ENCODE measurements at places on chromosomes 2 and 18. TPM values are rescaled to one million over a fixed set of nuclear protein-coding genes. Genes with fewer than 3 reads are reported as not detected.

Gene MYO5B
- 1.4 TPM for total RNA-seq

DNA sequence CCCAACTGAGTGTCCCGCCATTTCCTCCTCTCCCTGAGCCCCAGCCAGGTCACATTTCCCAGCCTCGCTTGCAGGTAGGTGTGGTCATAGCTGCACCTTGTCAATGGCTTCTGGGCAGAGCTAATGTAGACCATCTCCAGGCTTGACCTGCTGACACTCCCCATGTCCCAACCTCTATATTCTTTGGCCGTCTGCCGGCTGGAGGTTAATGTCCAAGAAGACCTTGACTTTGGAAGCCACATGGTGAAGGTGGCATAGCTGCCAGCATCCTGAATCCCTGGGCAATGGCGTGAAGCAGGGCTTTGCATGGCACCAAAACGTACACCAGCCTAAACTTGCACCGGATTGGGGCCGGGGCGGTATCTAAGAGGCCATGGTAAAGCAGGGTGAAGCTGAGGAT is 88.3 kb downstream of the SPP2 start:
- DNase-seq = no peak

DNA sequence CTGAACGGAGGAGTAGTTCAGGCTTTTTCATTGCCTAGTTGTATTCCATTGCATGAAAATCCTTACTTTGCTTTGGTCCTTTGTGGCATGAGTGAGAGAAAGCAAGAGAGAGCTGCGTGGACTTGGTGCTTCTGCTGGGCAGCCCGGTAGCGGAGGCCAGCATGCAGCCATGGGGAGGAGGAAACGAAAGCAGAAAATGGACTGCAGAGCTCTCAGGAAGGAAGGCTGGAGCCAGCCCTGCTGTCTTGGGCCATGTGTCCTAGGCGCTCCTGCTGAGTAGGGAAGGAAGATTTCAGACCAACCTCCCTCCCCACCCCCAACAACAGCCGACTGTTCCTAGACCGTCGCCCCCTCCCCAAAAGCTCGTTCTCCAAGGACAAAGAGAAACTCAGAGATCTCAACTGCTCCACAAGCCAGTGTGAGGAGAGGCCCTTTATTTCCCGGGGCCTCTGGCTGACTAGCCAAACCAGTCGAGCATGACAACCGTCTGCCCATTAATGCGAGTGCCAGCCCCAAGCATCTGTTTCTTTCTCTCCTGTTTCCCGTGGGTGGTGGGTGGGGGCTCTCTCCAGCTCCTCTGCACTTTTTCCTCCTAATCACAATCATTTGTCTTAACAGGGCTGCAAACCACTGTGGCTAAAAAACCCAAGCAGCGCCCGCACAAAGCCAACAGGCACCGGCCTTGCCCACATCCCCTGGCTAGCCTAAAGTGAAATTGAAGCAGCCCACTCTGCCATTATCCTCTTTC is 66.8 kb upstream of the FZD7 start:
- no peak for DNase-seq

Gene SLC4A5
- total RNA-seq = 5.3 TPM

GRCh38 chr2:66834859-66835258 is 399.9 kb downstream of the MEIS1 start:
- DNase-seq = no peak

DNA sequence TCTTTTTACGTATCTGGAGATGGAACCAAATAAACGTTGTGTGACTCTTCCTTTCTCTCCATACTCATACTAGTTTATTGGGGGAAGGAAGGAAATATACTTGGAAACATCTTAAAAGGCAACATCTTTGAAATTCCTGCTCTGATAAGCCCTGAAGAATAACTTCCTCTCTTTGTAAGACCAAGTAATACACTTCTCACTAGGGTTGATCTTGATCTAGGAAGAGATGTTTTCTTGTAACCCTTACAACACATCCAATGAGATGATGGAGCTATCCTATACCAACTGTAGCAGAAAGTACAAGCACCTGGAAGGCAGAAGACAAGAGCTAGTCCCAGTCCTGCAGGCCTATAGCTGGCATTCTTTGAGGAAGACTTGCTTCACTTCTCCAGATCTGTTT is 2.0 kb downstream of the ANKRD44 start:
- no peak for DNase-seq

DNA sequence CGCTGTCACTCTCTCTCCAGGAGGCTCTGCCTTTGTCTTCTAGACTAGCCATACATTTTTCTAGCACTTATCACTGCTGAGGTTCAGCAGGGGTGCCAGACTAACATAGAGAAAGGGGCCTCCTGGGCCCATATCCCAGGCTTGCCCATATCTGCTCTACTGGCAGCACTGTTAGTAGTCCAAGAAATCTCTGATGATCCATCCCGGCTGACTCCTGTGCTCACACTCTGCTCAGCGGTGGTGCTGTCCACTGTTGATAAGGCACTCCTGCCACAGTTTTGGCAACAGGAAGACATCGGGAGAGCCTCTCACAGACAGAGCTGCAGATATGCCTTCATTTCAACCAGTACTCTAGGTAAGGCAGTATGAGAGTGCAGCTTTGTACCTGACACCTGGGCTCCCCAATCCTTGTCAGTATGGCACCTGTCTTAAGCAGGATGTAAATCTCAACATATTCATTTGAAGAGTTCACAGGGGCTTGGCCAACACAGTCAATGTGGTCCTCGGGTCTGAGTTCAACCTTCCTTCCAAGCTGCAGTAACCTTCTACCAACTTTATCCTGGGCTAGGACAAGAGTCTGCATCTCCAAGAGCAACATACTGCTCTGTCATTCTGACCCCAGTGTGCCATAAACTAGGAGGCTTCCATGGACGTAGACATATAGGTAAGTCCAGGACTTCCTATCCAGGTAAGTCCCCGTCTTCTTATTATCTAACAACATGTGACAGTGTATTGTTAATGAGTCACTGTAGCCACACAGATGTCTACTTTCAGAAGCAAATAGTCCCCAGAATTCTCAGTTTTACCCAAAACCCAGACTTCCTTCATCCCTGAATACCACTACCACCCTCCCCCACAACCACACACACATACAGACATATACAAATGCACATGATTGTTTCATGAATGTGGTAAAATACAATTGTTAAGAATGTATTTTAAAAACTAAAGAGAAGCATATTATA is 16.2 kb downstream of the KLF7 start:
- DNase-seq = peak; percentile 76

Gene EIF5B
- 62.5 TPM for total RNA-seq

- DNase-seq = no peak
Measured at GRCh38 chr2:29117636-29118303, 2.6 kb downstream of the CLIP4 start.

Gene SERPINB10
- not detected for total RNA-seq

DNA sequence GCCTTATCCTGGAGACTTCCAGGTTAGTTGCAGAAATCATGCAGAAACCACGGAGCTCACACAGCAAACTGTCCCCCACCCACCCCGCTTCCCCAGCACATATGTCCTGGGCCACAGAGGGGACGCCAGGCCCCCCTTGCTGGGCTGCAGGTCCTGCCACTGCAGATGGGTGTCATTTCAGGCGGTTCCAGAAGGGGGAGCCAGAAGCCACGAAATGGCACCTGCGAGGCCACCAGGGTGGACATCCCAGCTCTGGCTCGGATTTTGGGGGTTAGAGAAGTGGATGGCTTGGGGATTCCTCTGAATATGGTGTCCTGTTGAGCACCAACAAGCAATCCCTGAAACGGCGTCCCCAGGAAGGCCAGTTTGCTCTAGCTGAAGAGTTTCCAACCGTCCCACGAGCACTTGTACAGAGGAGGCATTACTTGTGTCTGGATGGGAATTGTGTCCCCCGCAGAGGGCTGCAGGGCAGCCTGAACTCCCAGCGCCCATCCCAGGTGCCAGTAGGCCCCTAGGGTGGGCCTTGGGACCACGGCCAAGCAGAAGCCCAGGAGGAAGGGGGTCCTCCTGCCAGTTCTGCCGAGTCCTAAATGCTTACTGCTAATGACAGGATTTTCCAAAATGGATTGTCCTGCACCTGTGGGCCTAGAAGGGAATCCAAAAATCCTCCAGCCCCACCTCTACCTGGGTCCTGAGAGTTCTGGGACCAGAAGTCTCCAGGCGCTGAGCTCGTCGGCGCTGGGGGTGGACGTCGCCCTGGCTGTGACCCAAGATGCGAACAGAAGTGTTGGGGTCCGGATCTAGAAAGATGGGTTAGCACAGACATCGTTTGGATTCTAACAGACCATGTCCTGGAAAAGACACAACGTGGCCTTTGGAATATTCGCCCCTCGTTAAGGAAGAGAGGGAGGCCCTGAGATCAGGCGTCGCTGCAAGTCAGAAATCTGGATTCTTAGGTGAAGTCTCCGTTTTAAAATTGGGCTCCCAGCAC is 14.6 kb upstream of the NFATC1 start:
- DNase-seq = peak; percentile 88

Gene ZNF892
- 4.8 TPM for total RNA-seq

DNA sequence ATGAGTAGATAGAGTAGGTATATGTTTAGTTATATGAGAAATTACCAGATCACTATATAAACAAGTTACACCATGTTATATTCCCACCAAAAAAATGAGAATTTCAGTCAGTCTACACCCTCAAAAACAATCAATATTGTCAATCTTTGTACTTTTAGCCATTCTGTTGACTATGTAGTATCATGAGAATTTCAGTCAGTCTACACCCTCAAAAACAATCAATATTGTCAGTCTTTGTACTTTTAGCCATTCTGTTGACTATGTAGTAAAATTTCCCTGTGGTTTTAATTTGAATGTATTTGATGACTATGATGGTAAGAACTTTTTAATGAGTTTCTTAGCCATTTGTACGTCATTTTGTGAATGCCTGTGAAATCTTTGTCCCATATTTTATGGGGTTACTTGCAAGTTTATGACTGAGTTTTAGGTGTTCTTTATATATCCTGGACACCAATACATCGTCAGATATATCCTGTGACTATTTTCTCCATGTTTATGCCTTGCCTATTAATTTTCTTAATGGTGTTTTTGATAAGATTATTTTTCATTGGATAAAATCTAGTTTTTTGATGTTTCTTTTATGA is 528.4 kb upstream of the SPHKAP start:
- no peak for DNase-seq

DNA sequence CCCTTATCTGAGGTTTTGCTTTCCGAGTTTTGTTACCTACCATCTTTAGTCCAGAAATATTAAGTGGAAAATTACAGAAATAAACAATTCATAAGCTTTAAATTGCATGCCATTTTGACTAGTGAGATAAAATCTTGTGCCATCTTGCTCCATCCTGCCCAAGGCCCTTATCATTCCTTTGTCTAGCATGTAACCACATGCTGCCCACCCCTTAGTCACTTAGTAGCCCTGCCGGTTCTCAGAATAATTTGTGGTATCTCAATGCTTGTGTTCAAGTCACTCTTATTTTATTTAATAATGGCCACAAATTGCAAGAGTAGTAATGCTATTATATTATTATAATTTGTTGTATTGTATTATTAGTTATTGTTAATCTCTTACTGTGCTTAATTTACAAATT is 36.8 kb upstream of the VPS54 start:
- DNase-seq = no peak

- no peak for DNase-seq
Measured at GRCh38 chr2:146730882-146731281, 1113.9 kb upstream of the ACVR2A start.

- no peak for DNase-seq
Measured at GRCh38 chr2:219522111-219523030, 8.1 kb downstream of the ASIC4 start.

- no peak for DNase-seq
Measured at GRCh38 chr18:44723411-44723810, 42.7 kb downstream of the SETBP1 start.

Gene NAGK
- total RNA-seq = 89.5 TPM

Gene GALNT13
- 6.0 TPM for total RNA-seq

DNA sequence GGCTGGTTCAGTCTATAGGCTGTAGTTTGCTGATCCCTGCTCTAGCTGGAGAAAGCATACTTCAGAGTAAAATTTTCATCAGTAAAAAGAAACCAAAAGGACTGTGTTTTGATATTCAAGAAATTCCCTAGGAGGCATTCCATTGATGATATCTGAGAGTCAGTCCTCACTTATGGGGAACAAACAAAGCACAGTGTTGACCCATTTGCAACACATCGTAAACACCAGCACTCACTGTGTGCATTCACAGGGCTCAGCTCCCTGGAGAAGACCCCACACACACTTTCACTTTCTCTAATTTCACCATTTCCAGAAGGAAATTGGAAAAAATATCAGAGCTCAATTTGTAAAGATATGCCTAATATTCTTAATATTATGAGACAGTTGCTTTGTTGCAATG is 147.1 kb downstream of the PIEZO2 start:
- DNase-seq = no peak

DNA sequence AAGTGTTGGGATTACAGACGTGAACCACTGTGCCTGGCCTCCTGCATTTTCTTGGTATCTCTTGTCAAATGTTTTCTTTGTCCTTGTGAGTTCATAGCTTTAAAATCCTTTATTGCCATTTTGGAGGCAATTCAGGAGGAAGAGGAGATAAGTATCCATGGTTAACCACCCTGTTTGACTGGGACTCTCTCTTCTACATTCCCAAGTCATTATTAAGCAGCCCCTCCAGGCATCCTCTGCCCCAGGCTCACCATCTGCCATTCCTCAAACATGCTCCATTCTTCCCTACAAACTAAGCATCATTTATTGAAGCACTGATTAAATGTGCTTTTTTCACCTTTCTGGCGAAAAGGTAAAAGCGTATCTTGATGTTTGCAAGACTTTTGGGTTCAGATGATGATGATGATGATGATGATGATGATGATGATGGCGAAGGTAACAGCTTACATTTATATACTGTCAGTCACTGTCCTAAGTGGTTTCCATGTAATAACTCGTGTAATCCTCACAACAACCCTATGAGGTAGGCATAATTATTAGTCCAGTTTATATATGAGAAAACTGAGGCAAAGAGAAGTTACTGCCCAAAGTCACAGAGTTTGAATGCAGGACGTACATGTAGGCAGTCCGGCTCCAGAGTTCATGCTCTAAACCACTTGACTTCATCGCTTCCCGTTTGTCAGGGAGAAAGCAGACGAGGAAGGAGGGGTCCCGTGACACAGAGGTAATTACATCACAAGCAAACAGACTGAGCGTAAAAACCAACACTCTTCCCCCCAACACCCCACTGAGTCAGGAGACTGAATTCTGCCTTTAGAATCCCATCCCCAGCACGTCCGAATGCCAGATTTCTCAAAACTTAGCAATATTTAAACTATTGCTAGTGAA is 69.7 kb upstream of the ACKR3 start:
- DNase-seq = no peak

DNA sequence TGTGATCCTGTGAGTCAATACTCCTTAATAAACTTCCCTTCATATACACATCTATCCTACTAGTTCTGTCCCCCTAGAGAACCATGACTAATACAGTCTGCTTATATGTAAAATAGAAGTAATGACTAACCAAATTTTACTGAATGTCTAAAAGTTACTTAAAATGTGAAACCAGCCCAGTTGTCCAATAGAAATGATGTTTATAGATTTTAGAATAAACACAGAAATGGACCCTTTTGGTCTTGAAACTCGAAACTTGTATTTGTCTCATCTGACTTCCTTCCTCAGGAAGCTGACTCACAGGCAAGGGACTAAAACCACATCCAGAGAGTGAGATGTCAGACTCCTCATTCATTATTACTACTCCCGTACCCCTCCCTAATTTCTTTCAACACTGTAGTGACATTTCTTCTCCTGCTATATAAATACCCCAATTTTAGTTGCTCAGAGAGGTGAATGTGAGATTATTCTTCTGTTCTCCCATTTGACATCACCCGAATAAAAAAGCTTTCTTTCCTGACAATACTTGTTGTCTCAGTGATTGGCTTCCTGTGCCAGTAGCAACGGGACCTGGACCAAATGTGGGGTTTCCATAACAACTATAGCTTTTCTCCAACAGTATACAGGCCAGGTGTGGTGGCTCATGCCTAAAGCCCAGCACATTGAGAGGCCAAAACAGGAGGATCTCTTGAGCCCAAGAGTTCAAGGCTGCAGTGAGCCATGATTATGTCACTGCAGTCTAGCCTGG is 486.0 kb downstream of the ERBB4 start:
- no peak for DNase-seq
